ENCODE measurements at places on chromosomes 1 and 21. TPM values are rescaled to one million over a fixed set of nuclear protein-coding genes. Genes with fewer than 3 reads are reported as not detected.

Gene LCE4A
- not detected for total RNA-seq

Gene OR2T35
- total RNA-seq, result 2.4 TPM

Gene ITLN1
- total RNA-seq, result not detected

Gene ASCL5
- not detected for total RNA-seq

Gene FCER1G
- total RNA-seq, result 0.39 TPM

Gene IPP
- 12.6 TPM for total RNA-seq

Gene TNFAIP8L2
- total RNA-seq, result not detected

Gene CATSPERE
- total RNA-seq, result 2.4 TPM

Gene PPIAL4G
- total RNA-seq, result not detected

Gene PLPPR4
- total RNA-seq, result not detected

Gene SLC30A10
- not detected for total RNA-seq
